NCI-H187 (cell line): ENCODE measurements at places on chromosomes 7 and 10.
A peak's percentile ranks its signal among the peaks of the same experiment; 100 is the strongest.

GRCh38 chr7:1741751-1742554 lies 71.9 kb downstream of the ELFN1 start:
- DNase-seq, result no peak

DNA sequence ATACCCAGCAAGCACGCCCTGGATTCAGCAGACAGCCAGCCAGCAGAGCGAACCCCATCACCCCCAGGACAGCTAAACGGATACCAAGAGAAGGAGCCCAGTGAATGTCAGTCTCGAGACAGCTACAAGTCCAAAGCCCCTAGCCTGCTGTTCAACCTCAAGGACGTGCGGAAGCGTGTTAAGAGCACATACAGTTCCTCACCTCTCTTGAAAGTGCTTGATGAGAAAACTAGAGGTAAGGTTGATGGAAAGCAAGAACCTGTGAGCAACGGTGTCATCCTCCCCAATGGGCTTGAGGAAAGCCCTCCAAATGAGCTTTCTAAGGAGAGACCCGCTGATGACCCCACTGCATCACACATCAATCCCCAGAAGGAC lies 24.9 kb downstream of the C10orf71 start:
- no peak for DNase-seq

DNA sequence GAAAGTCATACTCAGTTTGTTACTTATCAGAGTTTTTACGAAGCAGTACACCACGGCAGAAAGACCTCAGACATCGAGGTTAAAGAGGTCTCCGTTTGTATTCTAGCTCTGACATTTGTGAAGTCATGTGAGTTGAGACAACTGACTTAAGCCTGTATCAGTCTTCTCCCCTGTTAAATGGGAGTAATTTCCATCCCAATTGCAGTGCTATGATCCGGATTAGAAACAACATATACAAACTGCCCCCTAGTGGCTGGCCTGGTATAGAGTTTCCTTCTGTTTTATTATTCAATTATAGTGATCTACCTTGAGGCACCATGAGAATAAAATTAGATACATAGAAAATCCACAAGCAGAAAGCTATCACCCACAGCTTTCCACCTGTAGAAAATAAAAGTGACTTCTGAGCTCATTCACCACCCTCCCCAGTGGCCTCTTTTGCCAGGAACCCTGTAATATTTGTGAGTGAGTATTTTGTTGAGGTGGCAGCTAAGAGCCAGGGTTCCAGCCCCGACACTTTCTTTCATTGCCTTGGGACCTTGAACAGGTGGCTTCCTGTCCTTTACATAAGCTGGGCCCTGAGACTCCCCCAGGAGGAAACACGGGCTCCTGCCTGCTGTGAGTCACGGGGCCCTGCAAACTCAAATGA lies 607.2 kb upstream of the MGMT start:
- DNase-seq, result no peak

DNA sequence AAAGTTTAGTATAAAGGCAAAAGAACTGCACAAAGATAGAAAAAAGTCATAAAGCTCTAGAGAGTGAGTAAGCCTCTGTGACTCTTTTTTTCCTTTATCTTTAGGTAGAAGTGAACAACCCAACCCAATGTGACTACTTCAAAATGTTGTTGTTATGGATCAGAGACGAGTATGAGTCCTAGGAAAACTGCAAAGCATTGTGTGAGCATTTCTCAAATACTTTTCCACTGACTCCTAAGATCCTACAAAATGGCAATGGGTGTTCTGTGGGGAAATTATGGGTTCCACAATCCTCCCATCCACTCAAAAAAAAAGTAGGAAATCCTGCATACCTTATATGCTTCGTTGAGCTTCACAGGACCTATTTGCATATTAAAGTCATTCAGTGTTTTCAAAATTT lies 177.1 kb downstream of the DGKI start:
- DNase-seq, result no peak

DNA sequence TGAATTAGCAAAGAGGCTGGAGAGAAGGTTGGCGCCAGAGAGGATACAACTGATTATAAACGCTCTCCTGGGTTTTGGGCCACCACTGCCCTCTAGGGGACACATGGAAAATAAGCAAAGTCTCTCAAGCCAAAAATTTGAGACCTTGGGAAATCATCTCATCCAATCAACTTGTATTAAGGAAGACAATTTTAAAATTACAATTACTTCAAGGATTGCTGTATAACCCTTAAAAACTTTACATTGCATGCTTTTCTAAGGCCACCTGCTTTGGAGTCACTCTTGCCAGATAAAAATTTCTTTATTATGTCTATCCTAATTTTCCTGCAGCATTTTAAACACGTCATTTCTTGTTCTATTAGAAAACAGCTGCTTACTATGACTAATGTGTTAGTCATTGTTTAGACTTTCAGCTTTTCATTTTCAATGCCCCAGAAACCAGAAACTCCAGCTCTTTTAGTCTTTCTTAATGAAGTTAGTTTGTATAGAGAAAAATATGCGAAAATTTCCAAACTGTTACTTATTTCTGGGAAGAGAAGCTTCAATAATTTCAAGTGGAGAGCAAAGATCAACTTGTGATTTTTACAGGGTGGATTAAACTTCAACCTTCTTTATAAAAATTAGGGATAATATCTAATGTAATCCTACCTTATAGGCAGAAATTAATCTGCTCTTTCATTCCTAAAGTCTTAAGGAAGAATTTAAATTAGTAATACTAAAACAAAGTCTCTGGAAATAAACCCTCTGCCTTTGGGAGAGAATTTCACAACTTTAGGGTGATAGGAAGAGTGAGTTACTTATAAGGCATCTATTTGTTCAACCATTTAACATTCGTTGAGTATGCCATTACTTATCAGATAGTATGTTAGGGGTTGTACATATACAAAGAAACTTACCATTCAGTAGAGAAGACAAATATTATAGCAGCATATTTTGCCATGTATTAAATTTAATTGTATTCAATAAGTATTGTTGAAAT lies 20.6 kb upstream of the RHOBTB1 start:
- peak; percentile 8 for DNase-seq

GRCh38 chr10:47363781-47364180 lies 15.6 kb downstream of the RBP3 start:
- no peak for DNase-seq

- no peak for DNase-seq
These were observed 148.4 kb downstream of the RNF133 start for GRCh38 chr7:122550545-122550944.

DNA sequence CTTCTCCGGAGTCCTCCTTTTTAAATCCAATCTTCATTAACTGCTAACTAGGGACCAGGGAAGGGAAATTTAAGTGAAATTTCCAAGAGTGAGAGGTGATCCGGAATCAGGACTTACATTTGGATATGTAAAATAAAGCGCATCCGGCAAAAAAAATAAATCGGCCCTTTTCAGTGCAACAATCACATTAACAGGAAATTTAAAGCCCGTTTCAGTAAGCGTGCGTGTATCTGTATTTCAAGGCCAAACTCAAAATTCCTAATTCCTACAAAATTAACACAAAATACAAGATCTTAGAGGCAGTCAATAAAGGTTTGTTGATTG lies 771 bp downstream of the DNAJC9 start:
- no peak for DNase-seq

- DNase-seq, result no peak
These were observed 10.8 kb downstream of the ICA1 start for GRCh38 chr7:8251195-8251594.

DNA sequence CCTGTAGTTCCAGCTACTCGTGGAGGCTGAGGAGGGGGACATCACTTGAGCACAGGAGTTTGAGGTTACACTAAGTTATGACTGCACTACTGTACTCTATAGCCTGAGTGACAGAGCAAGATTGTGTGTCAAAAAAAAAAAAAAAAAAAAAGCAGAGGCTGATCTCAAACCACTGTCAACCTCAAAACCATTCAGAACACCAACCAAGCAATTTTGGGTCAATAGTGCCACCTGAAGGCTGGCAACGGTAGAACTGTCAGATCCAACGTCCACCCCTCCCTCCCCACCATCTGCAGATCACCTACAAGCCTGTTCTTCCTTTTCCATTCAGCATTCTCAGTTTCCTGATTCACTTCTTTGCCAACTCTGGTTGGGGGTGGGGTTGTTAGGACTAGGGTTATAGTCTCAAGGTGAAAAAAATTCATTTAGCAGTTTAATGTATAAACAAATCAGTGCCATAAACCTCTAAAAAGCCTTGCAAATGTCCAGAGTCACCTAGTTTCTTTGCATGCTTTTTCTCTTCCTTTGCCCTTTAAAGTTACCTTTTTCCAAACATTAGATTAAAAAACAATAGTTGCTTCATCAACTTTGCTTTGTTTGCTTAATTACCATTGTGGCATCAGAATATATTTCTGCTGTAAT lies 2.6 kb downstream of the MRPS33 start:
- peak; percentile 25 for DNase-seq

- no peak for DNase-seq
These were observed 86.6 kb upstream of the CYTH3 start for GRCh38 chr7:6359021-6359420.

DNA sequence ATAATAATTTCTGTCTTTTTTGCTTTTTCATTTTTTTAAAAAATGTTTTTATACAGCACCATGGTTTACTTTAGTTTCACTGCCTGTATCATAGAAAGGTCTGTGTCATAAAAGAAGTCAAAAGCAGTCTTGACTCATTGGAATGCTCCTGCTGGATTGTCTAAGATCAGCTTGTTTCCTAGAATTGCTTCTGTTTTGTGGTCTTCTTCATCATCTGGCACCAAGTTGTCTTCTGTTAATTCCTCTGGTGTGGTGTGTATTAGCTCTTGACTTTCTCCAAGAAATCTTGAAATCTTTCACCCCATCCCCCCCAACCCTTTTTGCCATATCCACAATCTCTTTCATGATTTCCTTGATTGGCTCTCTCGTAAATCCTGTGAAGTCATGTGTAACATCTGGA lies 250.3 kb upstream of the CXCL12 start:
- no peak for DNase-seq

- DNase-seq, result no peak
These were observed 145.8 kb downstream of the NSUN6 start for GRCh38 chr10:18505456-18506118.

DNA sequence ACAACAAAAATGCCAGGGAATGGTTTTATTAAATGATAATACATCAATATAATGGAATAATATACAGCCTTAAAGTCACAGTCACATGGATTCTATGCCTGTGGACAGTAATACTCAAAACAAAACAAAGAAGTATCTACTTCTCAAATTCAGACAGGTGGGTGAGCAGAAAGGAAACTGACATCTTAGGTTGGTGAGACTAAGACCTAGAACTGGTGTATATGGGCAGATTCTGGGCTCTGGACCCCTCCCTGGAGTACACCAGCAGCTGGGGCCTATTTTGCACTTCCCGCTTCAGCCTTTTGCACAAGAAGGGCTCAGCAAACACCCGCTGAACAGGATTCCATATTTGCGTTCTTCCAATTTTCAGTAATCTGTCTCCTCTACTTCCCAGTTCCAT lies 5.4 kb upstream of the FIS1 start:
- DNase-seq, result no peak

DNA sequence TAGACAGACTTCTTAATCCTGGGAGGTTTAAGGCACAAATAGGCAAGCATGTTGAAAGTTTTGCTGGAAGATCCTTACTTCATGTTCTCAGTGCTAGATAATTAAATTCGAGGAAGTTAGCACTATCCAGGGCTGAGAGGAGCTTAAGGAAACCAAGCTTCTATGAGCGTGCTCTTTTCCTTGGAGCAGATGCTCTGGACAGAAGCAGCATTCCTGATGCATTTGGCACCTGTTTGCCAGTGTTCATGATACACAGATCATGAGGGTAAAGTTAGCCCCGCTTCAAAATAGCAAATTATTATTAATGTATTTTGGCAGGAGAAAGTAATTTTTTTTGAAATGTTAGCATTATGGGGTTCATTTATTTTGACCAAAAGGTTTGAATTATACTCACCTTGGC lies 9.4 kb downstream of the HDAC9 start:
- no peak for DNase-seq

- DNase-seq, result no peak
These were observed 413.9 kb downstream of the HGF start for GRCh38 chr7:81355911-81356310.

DNA sequence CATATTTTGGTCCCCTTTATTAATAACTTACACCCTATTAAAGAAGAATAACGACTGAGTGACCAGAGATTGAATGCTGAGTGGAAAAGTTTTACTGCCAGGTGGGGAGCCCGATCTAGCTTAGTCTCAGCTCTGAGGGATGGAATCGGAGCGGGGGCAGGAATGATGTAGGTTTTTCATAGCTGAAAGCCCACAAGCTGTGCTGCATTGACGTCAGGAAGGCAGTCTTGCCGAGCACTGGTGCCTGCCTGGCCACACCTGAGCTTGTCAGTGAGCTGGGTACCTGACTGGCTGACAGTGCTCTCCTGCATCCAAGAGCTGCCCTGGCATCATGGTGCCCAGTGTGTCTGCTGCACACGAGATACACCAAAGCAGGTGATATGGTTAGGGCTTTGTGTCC lies 34.8 kb downstream of the GRK5 start:
- DNase-seq, result no peak

- DNase-seq, result no peak
These were observed 41.8 kb downstream of the BLNK start for GRCh38 chr10:96229568-96230030.

- no peak for DNase-seq
These were observed 154.4 kb upstream of the SH2B2 start for GRCh38 chr7:102132209-102132752.

DNA sequence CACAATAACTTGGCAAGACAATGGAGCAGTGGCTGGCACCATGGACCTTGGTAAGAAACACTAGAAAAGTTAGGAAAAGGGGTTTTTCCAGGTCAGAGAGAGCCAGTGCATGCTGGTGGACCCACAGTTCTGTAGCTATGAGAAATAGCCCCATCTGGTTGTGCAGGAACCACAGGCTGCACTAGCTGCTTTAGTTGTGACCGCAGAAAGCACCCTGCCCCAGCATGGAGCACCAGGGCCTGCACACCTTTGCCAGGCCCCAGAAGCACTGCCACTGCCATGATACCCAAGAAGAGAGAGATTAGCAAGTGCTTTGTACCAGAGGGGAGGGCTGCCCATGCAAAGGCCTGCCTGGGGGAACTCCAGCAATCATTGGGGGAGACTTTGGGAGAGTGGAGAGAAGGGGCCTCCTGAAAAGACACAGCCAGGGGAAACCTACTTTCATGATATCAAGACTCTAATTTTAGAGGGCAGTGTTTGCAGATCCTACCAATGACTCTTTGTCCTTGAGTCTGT lies 256.1 kb upstream of the C7orf33 start:
- DNase-seq, result no peak

DNA sequence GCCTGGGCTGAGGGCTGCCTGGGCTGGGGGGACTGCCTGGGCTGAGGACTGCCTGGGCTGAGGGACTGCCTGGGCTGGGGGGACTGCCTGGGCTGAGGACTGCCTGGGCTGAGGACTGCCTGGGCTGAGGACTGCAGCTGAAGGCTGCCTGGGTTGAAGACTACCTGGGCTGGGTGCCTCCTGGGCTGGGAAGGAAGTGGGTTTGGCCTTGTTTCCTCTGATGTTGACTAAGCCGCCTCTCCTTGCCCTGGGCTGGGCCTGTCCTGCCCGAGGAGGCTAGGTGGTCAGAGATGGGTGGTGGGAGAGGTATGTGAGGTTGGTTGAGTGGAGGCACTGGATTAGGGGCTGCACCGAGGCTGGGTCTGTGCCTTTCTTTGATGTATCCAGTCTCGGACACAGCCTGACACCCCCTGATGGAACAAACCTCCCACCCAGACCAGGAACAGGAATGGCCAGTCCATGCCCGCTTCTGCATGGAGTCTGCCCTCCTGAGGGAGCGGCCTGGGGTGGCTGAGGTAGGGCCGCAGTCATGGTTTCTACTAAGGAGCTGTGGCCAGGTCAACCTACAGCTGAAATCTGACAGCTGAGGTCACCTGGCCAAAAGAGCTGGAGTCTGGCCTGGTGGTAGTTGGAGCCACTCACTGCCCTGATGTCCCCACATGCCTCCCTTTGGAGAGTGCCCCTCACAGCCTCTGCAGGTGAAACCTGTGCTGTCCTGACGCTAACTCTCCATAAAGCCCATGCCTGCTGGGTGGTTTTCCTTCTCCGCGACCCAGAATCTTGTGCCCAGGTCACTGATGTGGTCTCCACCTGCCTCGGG lies 22.3 kb downstream of the SCART1 start:
- no peak for DNase-seq
